ENCODE measurements at places on chromosomes 7 and 10. TPM values are rescaled to one million over a fixed set of nuclear protein-coding genes. Genes with fewer than 3 reads are reported as not detected.

FAM25G gene
- total RNA-seq, result not detected

AKR1C8 gene
- not detected for total RNA-seq

- DNase-seq, result no peak
Observed at GRCh38 chr7:92964141-92964540, 127.8 kb upstream of the CDK6 start.

CCZ1B gene
- 44.9 TPM for total RNA-seq

DNA sequence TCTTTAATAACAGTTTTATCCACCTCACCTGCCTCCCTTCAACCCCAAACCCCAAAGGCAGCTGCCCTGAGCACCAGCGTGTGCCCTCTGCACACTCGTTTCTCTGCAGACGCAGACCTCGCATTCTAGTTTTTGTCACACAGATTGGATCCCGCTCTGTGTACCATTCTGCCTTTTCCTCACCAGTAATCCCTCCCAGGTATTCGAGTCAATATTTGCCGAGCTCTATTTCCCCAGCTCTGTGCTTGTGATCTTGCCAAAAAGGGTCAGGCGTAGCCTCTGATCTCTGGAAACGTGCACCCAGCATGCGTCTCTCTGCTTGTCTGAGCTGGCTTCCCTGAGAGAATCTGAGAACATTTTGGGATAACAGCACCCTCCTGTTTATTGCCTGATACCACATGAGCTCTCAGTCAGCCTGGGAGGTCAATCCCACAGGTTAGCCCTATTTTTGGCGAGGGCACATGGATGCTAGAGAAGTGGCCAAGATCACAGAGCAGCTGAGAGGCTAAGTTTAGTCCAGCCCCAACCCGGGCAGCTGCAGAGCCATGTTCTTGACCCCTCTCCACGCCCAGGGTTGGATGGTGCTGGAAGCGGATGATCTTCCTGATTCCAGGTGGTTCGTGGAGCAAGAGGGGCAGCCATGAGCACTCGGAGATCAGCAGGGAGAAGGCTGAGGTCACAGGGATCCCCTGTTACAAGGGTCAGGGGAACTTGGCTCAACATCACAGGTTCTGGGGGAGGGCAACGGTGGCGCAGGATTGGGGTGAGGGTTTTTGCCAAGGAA is 29.1 kb downstream of the FOXL3 start:
- no peak for DNase-seq

DNA sequence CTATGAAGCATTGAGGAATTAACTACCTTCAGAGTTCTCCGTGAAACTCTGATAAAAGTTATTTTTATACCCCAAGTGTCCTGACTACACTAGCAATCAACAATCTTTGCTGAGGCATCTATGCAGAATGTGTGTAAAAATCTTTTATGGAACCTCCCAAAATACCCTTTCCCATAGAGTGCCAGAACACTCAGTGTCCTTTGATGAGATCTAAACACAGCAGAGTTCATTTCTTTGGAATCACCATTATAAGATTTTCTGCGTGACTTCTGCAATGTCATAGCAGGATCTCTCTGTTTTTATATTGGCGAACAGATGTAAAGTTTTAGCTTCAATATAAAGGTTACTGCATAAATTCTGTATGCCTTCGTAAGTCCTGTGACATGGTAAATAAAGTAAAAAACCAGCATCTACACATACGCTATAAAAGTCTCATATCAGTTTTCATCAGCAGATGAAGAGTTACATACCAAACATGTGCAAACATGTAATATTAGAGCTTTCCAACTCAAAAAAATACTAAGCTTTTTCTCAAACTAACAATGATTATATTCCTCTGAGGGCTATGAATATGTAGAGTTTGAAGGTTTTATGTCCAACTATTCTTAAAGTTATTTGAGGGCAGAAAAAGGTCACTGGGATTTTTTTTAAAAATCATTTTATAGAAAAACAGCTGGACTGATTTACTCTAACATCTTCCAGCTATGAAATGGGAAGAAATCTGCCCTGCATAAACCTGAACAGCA is 67.2 kb downstream of the SKIDA1 start:
- DNase-seq, result no peak

PNLIP gene
- total RNA-seq, result 1.9 TPM

CD36 gene
- total RNA-seq, result 1.4 TPM

GNAT3 gene
- not detected for total RNA-seq

- DNase-seq, result no peak
Observed at GRCh38 chr7:46565253-46566096, 644.4 kb upstream of the IGFBP3 start.

DNA sequence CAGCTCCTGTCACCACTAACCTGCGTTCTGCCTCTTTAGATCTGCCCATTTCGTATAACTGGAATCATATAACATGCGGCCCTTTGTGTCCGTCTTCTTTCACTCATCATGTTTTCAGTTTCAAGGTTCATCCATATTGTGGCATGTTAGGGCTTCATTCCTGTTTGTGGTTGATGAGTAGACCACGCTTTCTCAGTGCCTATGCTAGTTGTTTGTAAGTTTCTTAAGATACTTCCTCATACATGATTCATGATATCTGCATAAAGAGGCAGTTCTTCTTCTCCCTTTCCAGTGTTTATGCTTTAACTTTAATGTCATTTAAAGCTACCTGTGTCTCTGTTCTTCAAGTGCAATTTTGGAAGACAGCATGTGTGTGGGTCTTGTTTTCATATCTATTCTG is 79.5 kb upstream of the FAM20C start:
- no peak for DNase-seq

LHFPL3 gene
- 0.34 TPM for total RNA-seq

ZNF804B gene
- not detected for total RNA-seq

- no peak for DNase-seq
Observed at GRCh38 chr7:31002256-31002655, 38.5 kb downstream of the GHRHR start.

DNA sequence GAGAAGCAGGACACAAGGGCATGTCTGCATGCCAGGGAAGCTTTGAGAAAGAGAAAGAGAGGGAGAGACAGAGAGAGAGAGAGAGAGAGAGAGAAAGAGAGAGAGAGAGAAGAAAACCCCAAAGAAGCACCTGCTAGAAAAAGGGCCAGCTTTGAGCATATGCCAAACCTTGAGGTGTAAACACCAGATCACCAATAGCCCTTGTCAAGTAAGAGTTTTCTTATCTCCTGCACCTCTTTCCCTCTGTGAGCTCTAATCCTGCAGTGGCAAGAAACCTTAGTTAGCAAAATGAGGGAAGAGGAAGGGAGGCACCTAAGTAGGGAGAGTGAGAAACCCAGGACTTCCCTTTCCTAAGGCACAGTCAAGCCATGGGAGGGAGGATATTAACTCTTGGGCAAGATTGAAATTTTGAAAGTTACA is 11.3 kb upstream of the TRDMT1 start:
- DNase-seq, result no peak

DNA sequence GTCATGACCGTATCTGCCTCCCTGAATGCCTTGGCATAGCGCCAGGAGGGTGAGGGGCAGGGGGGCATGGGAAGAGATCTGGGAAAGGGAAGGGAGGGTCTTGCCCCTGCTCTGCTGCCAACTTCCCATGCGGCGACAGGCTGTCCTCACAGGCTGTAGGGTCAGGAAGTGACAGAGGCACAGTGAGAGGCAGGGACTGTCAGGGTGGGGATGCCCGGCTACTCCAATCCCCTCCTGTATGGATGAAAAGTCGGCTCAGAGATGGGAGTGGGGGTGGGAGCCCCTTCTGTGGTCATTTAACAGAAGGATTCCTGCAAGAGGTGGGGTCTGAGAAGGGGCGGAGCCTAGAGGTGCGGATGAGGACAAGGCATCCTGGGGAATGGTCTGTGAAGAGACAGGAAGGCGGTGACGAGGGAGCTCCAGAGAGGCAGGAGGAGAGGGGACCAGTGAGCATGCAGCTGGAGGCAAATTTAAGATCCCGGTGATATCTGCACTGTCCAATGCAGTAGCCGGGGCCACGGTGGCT is 20.8 kb upstream of the UNC5B start:
- peak; percentile 52 for DNase-seq

SPDYE6 gene
- not detected for total RNA-seq

EPHA1 gene
- total RNA-seq, result 162 TPM

MET gene
- 9.4 TPM for total RNA-seq

DNA sequence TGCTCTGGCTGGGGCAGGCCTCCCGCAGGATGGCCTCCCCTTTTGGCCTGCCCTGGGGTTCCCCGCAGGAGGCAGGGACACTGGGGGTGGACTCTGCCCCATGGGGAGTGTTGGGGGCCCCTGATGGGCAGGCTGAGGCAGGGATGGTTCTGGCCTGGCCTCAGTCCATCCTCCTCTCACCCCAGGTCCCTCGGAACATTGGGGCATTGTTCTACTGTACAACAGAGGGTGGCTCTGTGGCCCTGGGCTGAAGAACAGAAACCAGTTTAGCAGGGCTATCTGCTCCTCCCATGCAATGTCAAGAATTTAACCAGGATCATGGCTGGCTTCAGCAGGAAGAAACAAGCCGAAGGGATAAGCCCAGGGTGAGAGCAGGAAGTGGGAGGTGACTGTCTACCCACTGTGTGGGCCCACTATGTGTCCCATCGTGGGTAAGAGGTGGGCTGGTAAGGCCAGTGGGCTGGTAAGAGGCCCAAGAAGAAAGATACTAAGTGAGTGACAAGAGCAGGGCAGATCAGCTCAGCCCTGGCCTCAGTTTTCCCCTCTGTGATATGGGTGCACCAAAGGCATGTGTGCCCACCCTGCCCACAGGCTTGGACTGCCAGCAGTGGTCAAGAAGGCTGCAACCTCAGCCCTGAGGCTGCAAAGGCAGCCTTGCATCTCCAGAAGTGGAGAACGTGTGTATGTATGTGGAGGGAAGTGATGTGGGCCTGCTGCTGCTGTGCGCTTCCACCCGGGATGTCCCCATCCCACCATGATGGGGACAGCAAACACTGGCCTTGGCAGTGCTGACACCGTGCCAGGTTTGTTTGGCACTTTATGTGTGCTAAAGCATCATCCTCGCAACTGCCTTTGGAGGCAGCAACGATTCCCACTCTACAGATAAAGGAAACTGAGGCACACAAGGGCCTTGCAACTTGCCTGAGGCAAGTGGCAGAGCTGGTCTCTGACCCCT is 138.9 kb downstream of the SH3PXD2A start:
- no peak for DNase-seq

DRGX gene
- not detected for total RNA-seq

DNA sequence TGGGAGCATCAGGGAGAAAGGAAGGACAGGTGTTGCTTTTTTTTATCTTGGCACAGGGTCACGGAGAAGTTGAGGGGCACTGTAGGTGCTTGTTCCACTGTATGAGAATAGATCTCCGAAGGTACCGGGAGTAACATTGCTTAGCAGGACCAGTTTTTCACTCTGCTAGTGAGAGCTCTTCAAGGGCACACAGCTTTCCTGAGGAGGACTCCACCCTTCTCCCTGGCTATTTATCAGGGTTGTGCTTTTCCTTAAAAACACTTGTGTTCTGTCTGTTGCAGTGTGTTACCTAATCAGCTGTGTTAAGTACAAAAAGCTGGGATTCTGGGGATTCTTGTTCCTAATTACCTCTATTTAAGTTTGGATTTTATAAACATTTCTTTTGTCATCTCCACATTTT is 160.5 kb downstream of the SND1 start:
- no peak for DNase-seq

HABP2 gene
- 0.09 TPM for total RNA-seq

GRCh38 chr10:48751730-48752129 is 67.1 kb downstream of the WDFY4 start:
- DNase-seq, result no peak

CPVL gene
- 43.8 TPM for total RNA-seq

- DNase-seq, result no peak
Observed at GRCh38 chr7:85306115-85306514, 119.3 kb upstream of the SEMA3D start.

BMPER gene
- 1.9 TPM for total RNA-seq

GRCh38 chr7:1533547-1534329 is 3.2 kb downstream of the MAFK start:
- no peak for DNase-seq

ANXA11 gene
- total RNA-seq, result 80.1 TPM

DNA sequence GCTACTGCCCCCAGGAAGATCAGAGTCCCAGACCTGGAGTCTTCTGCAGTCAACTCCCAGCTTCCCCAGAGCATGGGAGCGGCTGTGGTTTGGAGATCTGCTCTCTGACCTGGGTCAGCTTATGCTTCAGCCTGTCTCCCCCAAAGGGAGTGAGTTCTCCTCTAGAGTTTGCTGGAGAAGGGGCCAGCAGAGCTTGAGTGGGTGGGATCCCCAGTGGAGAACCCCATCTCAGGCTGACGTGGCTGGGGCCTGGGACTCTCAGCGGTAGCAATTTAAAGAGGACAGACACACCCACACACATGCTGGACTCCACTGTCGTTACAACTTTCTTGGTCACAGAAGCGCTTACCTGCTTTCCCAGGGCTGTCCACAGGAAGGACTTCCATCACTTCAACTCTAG is 6.3 kb downstream of the UNC5B start:
- DNase-seq, result no peak

ZDHHC16 gene
- 39.6 TPM for total RNA-seq

- no peak for DNase-seq
Observed at GRCh38 chr7:131045526-131045925, 282.1 kb upstream of the MKLN1 start.

DNA sequence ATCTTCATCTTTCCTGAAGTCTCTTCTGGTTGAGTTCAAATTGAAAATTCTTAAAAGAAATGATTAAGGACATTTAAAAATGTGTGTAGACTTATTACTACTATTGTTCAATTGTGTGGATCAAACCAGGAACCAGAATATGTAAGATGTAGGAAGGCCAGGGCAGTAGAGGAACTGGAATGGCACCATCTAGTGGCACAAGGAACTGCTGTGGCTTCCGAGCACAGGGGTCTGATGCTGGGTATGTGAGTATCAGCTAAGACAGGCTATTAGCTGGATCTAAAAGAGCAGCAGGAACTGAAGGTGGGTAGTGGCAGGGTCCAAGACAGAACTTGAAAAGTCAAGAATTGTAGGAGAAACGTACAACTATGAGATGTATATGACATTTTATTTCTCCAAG is 247.3 kb downstream of the SEMA3A start:
- DNase-seq, result peak; percentile 54

GRCh38 chr10:112815269-112816032 is 134.6 kb upstream of the TCF7L2 start:
- DNase-seq, result no peak

DNA sequence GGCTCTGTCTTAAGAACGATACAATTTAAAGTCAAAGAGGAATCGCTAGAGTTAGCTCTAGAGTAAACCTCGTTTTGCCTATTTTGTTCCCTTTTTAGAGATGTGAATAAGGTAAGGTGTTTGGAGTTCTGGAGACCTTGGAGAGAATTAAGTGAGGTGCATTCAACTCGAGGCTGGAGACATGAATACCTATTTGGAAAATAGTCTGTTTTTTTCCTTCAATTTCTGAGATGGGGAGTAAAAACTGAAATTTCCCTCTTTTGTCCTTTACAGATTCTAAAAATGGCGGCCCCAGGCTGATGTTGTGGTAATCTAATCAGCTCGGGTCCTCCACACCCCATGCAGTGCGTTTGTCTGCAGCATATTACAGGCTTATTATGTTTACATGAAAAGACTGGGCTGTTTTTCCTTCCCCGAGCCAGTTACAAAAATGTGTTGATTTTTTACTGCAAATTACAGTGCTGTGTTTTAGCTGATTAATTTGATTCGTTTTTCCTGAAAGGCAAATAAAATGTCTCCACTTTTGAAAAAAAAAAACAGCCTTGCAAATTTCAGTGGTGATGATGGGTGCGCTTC is 1.5 kb downstream of the KMT2E start:
- no peak for DNase-seq
